Activated T-cell treated with anti-CD3 and anti-CD28 coated beads, Interleukin-2, amount 50 U/mL, for 72 hours (primary cell): ENCODE measurements at places on chromosomes 2 and 18. TPM values are rescaled to one million over a fixed set of nuclear protein-coding genes. Genes with fewer than 3 reads are reported as not detected.

GRCh38 chr2:99597616-99598015 is 107.8 kb upstream of the REV1 start:
- no peak for DNase-seq

DNA sequence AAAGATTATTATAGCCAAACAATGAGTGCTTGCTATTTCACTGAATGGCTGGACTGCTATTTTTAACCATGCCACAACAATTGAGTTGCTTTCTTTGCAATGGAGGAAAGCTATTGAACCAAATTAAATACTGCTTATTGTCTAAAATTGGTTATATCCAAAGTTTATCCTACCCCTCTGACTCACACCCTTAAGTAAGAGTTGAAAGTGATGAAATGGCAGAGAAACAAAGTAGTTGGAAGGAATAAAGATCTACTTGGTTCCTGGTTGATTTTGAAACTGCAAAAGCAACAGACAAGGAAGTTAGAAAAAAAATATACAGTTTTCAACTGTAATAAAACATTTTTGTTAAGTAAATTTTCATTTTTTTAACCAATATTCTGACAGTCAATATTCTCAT is 47.5 kb downstream of the EML4 start:
- no peak for DNase-seq

GRCh38 chr2:146119586-146119985 is 1599.7 kb upstream of the ZEB2 start:
- DNase-seq: no peak

DNA sequence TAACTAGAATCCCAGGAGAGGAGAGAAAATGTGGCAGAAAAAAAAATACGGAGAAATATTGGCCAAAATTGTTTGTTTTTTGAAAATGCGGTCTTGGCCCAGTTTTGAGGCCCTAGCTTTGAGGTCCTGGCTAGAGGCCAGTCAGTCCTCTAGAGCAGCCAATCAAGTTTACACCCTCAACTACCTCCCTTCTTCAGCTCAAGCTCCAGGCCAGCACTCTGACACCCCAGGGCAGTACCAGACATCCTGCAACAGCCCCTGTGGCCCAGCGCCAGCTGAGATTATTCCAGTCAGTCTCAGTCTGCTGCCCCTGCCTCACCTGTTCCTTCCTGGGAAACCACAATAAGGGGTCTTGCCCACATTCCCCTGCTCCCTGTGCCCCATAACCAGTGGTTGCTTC is 107.7 kb downstream of the UGGT1 start:
- DNase-seq: no peak

AMER3 gene
- not detected for total RNA-seq

TMEM127 gene
- 29.3 TPM for total RNA-seq

TNP1 gene
- not detected for total RNA-seq

INPP1 gene
- 19.4 TPM for total RNA-seq

- peak; percentile 77 for DNase-seq
These were observed 93.6 kb downstream of the ZAP70 start for GRCh38 chr2:97806738-97807618.
